ENCODE measurements at places on chromosomes 2 and 18.

DNA sequence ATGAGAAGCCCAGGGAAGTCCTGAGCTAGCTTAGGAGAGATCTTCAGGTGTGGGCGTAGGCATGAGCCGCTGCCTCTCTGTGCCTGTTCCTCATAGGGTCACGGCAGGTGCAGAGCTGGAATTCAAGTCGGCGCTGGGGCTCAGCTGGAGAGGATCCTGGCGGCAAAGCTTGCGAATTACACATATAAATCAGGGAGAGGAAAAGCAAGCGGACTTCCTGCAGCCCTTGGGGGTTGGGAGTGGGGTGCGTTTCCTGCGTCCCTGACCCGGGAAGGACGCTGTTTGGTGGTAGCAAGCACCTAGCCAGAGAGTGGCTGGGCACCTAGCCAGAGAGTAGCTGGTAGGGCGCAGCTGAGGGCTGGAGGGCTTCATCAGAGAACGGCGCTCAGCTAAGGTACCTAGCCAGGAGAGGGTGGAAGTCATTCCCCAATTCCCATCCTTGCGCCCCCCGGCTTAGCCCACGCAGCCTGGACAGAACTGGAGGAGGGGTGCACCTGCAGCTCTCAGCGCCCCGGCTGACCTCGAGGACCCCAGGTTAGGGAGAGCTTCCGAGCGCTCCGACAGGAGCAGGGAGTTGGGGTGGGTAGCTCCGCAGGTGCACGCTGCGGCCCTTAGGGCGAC lies 459 bp upstream of the EFR3B start:
- DNase-seq: no peak

DNA sequence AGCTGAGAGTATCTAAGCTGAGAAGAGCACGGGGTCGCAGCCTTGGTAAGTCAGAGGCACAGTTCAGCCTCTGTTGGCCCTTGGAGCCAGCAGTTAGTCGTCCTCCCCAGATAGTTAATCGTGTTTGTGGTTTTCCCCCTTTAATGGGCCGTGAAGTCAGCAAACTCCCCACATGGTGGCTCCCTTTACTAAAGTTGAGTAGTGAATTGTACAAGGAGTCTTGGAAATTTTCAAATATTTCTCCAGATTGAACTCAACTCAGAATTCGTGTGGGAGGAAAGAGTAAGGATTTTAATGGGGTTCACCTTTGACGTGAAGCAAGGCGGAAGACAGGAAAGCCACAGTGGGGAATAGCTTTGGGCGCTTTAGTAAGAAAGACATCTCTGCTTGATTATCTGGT lies 2.4 kb upstream of the ADCYAP1 start:
- DNase-seq: no peak

- no peak for DNase-seq
These were observed 344.6 kb upstream of the CHAC2 start for GRCh38 chr2:53422979-53423378.

DNA sequence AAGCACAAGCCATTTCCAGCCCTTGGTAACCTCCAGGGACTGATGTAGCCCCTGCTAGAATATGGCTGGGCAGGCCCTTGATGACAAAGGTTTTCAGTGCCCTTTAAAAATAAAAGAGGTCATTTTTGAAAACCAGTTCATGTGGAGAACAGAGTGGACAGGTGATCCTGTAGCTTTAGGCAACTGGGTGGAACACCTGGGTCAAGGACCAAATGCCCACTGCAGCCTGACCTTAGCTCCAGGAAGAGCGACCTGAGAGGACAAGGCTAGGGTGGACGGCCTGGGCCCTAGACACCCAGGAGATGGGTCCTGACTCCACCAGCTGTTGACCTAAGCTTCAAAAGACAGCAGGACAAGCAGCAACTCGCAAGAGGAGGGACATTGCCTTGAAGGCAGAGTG lies 116.6 kb downstream of the LIPG start:
- DNase-seq: no peak

GRCh38 chr2:216195565-216196029 lies 86.4 kb downstream of the XRCC5 start:
- no peak for DNase-seq

- DNase-seq: no peak
These were observed 108.8 kb upstream of the PPP1CB start for GRCh38 chr2:28642796-28643195.

GRCh38 chr2:41865263-41865662 lies 182.6 kb upstream of the PKDCC start:
- DNase-seq: no peak

GRCh38 chr2:72014831-72015230 lies 132.8 kb downstream of the CYP26B1 start:
- no peak for DNase-seq

- no peak for DNase-seq
These were observed 1039.0 kb downstream of the SOCS6 start for GRCh38 chr18:71327850-71328249.

DNA sequence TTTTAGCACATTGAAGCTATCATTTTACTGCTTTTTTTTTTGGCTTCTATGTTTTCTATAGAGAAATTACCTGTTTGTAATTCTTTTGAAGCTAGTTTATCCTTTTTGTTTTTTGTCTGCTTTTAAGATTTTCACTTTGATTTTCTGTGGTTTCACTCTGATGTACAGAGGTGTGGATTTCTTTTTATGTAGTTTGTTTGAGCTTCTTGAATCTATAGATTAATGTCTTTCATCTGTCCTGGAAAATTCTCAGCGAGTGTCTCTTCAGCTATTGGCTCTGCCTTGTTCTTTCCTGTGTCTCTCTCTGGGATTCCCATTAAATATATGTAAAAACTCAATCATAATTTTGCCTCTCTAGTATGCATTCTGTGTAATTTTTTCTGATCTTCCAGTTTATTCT lies 8.4 kb downstream of the POLE4 start:
- no peak for DNase-seq

DNA sequence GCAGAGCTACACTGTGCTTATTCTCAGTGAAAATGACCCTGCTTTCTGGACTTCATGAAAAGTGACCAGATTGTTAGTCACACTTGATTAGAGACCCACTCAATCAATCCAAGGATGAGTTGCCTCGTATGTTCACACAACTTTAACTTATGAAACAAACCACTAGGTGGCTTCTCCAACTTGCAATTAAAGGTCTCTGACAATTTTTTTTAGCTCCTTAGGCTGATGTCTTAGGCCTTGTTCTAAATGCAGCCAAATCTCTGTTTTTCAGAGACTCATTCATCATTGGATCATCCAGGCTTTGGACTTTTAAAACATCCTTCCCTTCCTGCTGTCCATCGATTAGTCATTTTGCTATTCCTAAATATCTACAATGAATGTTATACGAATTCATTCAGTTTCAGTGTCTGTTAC lies 63.4 kb downstream of the MREG start:
- no peak for DNase-seq

DNA sequence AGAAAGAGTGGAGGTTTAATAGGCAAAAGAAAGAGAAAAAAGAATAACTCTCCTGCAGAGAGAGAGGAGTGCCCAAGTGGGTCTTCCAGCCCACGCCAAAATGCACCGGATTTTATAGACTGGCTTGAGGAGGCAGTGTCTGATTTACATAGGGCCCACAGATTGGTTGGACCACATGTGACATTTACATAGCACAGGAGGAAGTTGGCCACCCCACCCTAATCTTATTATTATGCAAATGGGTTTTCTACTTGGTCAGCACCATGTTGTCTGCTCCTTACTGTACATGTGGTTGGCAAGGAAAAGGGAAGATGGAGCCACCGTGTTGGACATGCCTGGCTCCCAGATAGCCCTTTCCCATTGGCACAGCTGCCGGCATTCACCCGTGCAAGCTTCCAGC lies 56.8 kb downstream of the SP110 start:
- no peak for DNase-seq

DNA sequence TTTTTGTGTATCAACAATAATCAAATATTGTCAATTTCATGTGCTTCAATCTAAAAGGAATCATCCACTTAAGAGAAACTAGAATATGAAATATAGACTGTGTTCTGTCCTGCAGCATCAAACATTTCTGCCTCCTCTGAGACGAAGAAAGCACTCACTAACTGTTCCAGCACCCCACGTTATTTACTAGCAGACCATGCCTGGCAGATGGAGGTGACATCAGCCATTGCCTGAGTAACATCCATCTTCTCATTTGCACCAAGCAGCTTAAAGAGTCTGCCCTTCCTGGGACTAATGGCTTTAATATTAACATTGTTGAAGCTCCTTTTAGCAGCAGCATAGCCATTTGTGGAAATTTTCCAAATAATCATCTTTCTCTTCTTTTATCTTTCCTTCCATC lies 25.7 kb downstream of the SGPP2 start:
- no peak for DNase-seq

GRCh38 chr2:70960833-70961647 lies 17.4 kb upstream of the ANKRD53 start:
- DNase-seq: no peak

DNA sequence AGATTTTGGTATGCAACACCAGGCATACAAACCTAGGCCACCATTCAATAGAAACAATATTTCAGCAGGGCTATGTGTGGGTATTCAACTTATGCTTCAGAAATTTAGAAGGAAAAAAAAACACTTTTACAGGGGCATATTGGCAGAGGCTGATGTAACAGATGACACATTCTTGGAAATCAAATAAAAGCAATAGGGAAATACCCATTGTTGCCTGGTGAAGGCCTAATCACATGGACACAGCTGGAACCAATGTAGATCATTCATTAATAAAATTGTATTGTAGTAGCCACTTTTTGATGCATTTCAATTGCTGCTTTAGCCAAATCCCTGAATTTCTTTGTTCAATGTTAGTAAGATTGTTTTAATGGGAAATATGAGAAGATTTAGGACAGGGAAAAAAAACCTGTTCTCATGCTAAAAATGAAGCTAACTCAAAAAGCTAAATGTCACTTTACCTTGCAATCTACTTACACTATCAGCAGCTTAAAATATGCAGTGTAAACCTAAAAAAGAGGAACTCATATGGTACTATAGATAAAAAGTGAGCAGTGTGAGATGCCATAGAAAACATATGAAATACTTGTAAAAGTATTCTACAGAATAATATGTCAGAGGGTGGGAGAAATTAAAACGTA lies 289.4 kb downstream of the ZEB2 start:
- no peak for DNase-seq

- DNase-seq: no peak
These were observed 132.6 kb downstream of the WDSUB1 start for GRCh38 chr2:159153951-159154350.

DNA sequence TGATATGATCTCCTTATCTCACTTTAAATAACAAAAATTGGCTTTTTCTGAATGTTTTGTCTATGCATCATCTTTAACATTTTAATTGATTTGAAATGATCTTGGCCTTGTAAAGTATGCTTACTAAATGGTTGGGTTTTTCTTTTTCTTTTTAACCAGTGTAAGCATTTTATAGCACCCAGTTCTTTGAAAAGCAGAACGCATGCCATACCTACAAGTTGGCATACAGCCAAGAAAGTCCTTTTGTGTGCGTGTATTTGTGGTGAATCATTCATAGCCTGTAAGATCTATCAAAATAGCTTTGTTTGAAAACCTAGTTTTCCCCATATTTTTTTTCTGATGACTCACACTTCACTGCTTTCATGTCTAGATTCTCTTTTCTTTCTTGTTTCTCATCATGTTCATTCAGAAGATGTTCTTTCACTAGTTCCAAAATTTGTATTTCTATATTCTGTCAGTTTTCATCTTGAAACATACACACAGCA lies 4.1 kb upstream of the VRK2 start:
- no peak for DNase-seq

DNA sequence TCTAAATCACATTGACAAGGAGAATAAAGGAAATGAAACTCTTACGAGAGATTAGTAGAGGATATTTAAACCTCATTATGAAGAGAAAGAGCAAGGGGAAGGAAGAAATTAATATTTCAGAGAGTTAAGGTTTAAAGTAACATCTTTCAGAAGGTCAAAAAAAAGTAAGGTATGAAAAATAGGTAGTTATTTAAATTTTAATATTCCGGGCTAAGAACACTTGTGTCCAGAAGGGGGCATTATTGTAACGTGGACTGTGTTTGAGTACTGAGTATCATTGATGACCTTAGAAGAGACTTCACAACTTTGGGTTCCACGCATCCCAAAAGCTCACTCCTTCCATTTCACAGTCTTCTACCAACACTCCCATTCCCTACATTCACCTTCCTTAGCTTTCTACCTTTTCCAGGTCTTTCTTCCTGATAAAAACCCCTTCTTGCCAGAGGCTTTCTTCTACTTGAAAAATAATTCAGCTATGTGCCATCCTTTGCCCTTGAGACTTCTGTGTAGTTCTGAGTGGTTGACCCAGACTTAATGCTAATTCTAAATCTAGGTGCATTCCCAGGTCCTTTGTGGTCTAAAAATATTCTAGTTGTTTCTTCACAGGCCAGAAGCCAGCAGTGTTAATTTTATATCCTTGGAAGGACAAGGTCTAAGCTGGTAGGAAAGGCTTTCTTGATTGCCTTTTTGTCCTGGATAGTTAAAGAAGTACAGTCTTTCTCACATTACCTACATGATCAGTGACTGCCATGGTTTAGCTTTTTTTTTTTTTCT lies 16.5 kb downstream of the DYNC1I2 start:
- DNase-seq: no peak

DNA sequence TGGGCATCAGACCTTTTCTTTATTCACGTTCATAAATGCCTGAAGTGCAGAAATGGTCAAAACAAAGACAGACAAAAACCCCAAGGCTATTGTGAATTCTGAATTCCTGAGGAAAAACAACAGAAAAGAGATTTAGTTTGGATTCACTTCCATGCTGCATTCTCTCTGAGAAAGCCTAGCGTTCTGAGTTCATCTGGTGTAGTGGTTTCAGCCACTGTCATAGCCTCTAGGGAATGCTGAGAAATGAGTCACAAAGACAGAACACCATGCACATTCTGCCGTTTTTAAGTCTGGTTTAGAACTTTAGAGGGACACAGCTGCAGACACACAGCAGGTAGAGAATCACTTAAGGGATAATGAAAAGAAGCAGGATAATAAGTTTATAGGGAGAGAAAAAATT lies 93.8 kb downstream of the LRP1B start:
- no peak for DNase-seq

GRCh38 chr2:111685342-111685741 lies 198.7 kb downstream of the ANAPC1 start:
- DNase-seq: no peak

DNA sequence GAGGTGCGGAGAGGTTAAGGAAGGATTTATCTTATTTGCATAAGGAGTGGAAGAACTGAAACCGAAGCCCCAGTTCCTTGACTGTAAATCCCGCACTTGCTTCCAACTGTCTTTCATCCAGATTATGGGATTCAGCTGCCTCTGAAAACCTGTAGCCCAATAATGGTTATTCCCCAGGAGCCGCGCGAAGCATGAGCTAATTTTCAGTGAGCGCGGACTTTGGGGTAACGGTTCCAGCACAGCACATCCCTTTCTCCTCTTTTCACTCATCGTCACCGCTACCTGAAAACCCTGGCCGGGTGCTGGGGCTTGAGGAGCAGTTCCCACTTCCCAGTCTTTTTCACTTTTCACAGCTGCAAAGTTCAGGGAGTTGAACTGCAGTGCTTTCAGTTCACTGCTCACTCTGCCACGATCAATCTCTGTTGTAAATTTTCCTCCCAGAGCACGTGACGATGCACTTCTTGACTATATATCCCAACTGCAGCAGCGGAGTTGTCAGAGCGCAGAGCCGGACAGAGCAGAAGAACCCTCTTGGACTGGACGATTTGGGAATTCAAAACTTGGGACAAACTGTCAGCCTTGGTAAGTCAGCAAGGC lies at the start of gene KCNE4:
KCNE4 (plus strand) TSS at position 498 of the 597 bp plus-strand sequence. CDS start 641 bp downstream, outside the sequence.
- DNase-seq: no peak

All from stimulated activated CD4-positive, alpha-beta T cell treated with anti-CD3 and anti-CD28 coated beads, Interleukin-15, amount 100 ng/mL, for 1 hour (primary cell).